Endodermal cell (in vitro differentiated cells): ENCODE measurements at places on chromosomes 7 and 10. TPM values are rescaled to one million over a fixed set of nuclear protein-coding genes. Genes with fewer than 3 reads are reported as not detected.

SYT15B gene
- 0.33 to 0.52 TPM (median 0.38 TPM) in 3 replicates for total RNA-seq

NKX2-3 gene
- total RNA-seq = 0.14 TPM in 1 of 2 replicates, not detected in the other

HOXA3 gene
- total RNA-seq = not detected in 3 replicates

- no peak overlapping the region for H3K27ac ChIP-seq
- peaks cover 4% of the 10 kb centered on the region for H3K4me1 ChIP-seq
- H3K4me3 ChIP-seq = no peak overlapping the region
- no peaks in the 10 kb centered on the region for H3K36me3 ChIP-seq
- H3K27me3 ChIP-seq = peaks cover 11% of the 10 kb centered on the region
These were observed 6.5 kb downstream of the C10orf95 start for GRCh38 chr10:102444851-102445250.

DNA sequence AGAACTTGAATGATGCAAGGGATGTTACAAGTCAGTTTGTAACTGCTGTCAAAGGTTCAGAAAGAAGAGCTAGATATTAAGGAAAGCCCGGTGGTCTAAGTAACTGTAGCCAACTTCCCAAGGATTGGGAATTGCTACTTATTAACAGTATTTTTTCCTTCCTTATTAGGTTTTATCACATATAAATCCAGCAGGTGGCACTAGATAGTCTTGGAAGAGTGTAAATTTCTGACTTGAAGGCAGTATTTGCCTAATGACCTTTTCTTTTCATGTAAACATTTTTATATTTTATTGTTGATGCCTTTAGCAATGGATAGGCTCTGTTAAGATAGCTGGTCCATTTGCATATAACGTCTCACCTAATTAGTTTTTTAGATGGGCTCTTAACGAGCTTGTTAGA, 51.2 kb downstream of the ANLN start:
- no peak overlapping the region for H3K4me3 ChIP-seq
- no peaks in the 10 kb centered on the region for H3K27me3 ChIP-seq
- DNase-seq = no peak
- H3K4me1 ChIP-seq = peaks cover 5% of the 10 kb centered on the region
- no peak overlapping the region for H3K27ac ChIP-seq

GRCh38 chr10:28674782-28675181, 2.5 kb upstream of the BAMBI start:
- peaks cover 51% of the 10 kb centered on the region for H3K27me3 ChIP-seq
- no peak overlapping the region for H3K4me3 ChIP-seq
- H3K27ac ChIP-seq = no peak overlapping the region
- peak; percentile 47 for DNase-seq
- H3K4me1 ChIP-seq = no peaks in the 10 kb centered on the region

DNA sequence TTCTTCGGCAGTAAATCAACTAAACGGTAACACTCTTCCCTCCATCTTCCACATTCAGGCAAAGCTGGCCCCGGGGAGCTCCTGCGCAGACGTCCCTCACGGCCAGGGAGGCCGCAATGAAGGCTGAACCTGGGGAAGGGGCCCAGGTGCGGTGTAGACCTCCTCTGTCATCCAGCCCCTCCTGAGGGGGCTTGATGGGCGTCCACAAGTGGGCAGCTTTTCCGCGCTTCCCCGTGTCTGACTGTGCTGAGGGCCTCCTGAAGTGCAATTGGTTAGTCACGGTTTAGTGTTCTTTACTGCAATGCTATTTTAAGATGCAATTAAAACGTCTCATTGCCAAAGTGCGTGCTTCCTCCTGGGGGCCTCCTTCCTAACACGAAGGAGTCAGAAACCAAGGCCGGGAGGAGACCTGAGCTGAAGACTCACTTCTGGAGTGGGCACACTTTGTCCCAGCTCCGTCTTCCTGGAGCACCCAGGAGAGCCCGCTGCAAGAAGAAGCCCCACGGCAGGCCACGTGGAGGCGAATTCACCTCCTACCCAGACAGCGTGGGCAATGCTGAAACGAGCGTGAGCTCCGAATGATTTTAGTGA, 173.3 kb downstream of the ELFN1 start:
- no peaks in the 10 kb centered on the region for H3K4me1 ChIP-seq
- no peaks in the 10 kb centered on the region for H3K27me3 ChIP-seq
- no peak overlapping the region for H3K4me3 ChIP-seq
- peak overlapping the region; percentile 44 for H3K27ac ChIP-seq
- no peaks in the 10 kb centered on the region for H3K36me3 ChIP-seq

DNA sequence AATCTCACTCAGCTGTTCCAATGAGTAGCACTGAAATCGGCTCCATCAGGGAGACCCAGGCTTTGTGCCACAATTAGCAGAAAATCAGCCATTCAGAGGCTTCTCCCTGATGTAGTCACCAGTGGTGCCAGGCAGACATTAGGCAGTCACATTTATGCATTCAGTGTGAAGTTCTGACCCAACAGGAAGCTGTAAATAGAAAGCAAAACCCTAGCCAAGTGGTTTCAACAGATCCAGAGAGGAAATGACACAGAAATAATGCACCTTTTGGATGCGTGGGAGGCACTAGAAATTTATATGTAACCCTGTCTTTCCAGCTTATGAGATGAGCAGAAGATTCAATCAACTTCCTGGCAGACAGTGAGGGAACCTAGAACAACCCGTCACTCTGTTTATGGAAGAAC, 186.4 kb downstream of the PDE1C start:
- H3K4me3 ChIP-seq = no peak overlapping the region
- no peak overlapping the region for H3K27ac ChIP-seq
- H3K27me3 ChIP-seq = no peaks in the 10 kb centered on the region
- H3K36me3 ChIP-seq = no peaks in the 10 kb centered on the region
- H3K4me1 ChIP-seq = no peaks in the 10 kb centered on the region

- H3K27me3 ChIP-seq = no peaks in the 10 kb centered on the region
- no peak overlapping the region for H3K4me3 ChIP-seq
- no peaks in the 10 kb centered on the region for H3K36me3 ChIP-seq
- no peak for DNase-seq
- H3K4me1 ChIP-seq = no peaks in the 10 kb centered on the region
These were observed 24.0 kb upstream of the EEPD1 start for GRCh38 chr7:36129048-36129534.
